HT1080 (cell line): ENCODE measurements at places on chromosomes 4 and X. TPM values are rescaled to one million over a fixed set of nuclear protein-coding genes. Genes with fewer than 3 reads are reported as not detected.

DNA sequence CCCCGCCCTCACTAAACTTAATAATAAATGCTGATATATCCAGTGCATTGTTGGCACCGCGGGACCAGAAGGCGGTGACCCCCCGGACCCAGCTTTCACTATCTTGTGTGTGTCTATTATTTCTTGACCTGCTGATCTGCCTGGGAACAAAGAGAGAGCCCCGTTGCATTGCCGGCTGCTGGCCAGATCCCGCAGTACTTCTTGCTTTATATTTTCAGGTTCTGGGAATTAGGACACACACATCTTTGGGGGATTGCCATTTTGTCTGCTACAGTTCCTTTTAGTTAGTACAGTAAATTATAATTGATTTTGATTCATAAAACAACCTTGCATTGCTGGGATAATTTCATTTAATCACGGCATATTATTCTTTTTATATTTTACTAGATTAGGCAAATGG, 2.2 kb upstream of the RTL8B start:
- no peak for DNase-seq

GRCh38 chrX:152904151-152905080, 6.5 kb downstream of the ZNF185 start:
- DNase-seq = peak; percentile 64

DNA sequence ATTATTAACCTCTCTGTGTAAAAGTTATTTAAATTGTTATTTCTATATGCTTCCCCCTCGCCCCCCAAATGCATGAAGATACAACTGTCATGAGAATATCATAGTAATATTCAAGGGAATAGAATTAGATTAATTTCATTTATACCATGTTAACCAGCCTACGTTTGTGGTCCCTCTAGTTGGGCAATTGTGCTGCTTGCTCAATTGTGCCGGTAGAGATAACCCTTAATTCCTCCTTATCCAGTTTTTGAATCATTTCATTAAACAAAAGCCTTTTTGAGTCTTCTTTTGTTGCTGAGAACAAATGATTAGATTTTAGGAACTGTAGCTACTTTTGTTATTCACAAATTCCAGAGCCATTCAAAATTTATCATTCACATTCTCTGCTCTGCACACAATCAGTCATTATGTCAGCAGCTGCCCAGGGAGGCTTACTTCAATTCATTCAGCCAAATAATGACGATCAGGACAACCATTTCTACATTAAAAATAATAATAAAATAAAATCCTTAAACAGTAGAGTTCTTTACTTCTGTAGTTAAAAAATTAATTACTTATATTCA, 98.1 kb downstream of the ADGRL3 start:
- no peak for DNase-seq

DNA sequence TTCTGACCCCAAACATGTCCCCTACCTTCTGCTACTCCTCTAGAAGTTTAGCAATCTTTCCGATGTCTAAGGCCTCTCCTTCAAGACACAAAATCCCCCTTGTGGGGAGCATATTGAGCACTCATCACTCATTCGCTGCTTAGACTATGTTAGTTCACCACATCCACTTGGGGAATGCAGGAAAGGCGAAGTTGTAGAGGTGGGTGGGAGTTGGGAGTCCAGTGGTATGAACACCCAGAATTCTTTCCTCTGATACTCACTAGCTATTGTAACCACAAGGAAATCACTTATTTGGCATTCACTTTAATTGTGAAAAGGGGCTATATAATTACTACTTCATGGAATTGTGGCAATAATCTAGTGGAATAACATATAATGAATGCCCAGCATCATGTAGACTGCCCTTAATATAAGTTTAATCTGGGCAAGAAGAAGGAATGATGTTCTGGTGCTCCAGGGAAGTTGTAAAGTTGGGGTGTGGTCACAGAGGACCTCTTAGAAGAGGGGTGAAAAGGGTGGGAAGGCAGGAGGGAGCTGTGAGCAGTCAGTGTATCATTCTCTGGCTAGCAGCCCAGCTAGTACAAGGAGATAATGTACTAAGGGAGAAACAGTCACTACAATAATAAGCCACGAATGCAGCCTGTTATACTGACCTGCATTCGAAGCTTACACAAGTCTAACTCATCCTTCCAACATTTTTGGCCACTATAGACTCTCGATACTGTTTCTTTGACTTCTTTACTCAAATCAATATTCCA, 468.2 kb upstream of the DIPK2B start:
- DNase-seq = peak; percentile 93

GRCh38 chr4:102761296-102761701, 531 bp upstream of the MANBA start:
- no peak for DNase-seq

- no peak for DNase-seq
These were observed 171.3 kb downstream of the PTTG2 start for GRCh38 chr4:38131371-38132091.

- DNase-seq = no peak
These were observed 206.3 kb downstream of the SLC4A4 start for GRCh38 chr4:71545168-71545567.

The L1CAM gene
- total RNA-seq = 2.0 and 3.0 TPM in 2 replicates

DNA sequence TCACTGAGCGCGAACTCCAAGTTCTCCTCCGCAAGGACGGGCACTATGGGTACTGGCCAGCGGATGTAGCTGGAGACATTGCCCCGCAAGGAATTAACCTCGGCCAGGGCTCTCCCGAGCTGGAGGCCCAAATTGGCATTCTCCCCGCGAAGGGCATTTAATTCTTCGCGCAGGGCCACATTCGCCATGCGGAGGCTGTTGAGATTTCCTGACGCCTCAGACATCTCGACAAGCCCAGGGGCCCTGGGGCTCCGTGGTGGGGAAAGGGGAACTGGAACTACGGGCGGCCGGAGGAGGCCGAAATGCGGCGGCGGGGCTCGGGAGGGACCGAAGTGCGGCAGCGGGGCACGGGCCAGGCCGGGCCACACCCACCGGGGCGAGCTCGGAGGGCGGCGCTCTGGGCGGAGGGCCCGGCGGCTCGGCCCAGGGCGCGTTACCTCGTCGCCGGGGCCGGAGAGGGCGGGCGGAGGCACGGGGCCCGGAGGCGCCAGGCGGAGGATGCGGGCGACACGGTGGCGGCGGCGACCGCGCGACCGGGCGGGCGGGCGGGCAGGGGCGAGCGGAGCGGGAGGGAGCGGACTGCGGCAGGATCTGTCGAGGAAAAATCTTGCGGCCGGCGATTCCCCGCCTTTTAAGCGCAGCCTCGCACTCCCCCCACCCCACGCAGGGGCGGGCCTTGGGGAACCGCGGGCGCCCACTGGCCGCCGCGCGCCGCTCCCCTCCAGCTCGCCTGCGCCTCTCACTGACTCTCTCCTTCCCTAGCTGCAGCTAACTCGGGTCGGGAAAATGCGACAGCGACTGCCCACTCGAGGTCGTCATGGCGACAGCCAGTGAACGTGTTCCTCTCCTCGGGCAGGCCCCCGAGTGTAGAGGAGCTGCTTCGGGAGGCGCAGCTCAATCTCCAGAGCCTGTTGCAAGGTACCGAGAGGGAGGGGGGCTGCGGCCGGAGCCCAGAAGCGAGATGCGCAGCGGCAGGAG, at the start of gene RTL5:
RTL5 (minus strand) TSS at position 599 of the 978 bp plus-strand sequence.
- no peak for DNase-seq

GRCh38 chr4:74258963-74259362, 49.3 kb upstream of the EPGN start:
- peak; percentile 18 for DNase-seq

The UNC5C gene
- 0.10 and 0.11 TPM in 2 replicates for total RNA-seq

GRCh38 chr4:92189146-92189545, 114.6 kb upstream of the GRID2 start:
- DNase-seq = no peak

The MAGEA12 gene
- 142 and 151 TPM in 2 replicates for total RNA-seq

The FAM9B gene
- total RNA-seq = 0.05 TPM in 1 of 2 replicates, not detected in the other

DNA sequence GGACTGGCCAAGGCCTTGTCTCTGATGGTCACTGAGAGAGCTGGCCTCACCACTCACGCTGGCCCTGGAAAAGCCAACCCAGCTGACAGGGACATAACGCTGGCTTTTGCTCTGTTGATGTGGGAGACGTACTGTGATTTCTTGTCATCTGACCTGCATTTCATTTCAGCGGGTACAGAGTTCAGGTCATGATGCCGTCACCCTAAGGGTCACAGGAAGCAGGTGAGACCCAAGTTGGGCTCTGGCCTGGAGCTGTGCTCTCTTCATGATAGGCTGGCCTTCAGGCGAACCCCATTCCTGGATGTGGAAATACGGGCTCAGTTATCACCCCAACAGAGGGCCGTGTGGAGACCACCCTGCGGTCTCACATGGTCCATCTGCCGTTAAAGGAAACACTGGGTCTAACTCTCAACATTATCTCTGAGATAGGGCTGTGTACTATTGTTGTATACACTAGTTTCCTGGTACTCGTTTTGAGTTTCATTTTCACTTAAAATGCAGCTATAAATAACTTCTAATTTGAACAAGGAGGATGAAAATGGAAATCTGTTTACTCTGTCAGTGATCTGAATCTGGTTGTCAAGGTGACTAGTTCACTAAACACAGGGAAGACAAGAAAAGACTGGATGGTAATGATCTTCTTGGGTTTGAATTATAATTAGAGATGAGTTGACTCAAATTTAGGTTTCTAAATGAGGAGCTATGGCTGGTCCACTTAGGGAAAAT, 89.1 kb downstream of the TBC1D9 start:
- DNase-seq = no peak

GRCh38 chrX:28542791-28543190, 44.5 kb upstream of the IL1RAPL1 start:
- DNase-seq = no peak

DNA sequence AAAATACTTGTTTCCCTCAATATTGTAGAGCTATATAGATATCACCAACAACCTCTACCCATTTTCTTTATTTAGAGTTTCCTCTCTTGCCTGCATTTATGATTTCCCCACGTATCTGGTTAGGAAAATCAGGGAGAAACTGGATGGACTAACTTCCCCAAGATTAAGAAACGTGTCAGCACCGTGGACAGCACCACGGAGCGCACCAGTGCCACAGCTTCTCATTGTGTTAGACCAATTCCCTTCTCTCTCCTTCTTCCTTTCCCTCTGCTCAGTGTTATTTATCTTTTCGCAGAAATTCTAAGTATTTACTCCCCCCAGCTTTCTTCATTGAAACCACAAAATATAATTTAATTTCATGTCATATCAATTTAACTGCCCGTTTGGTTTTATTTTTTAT, 568.6 kb upstream of the BOD1L1 start:
- DNase-seq = peak; percentile 48

DNA sequence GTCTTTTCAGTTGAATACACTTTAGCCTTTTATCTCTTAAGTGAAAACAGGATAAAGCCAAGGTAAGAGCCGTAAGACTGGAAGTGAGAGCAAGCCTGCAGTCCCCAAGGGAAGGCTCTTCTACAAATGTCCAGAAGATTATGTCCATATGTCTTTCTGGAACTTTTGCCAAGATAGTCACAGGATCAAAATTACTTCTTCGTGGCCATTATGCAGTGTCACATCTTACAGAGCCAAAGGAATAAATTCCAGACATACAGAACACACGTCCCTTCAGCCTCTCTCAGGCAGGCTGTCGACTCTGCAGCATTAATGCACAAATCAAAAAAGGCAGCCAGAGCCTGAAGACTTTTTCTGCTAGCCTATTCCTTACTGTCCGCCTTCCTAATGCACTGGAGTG, 10.9 kb upstream of the GATB start:
- no peak for DNase-seq

DNA sequence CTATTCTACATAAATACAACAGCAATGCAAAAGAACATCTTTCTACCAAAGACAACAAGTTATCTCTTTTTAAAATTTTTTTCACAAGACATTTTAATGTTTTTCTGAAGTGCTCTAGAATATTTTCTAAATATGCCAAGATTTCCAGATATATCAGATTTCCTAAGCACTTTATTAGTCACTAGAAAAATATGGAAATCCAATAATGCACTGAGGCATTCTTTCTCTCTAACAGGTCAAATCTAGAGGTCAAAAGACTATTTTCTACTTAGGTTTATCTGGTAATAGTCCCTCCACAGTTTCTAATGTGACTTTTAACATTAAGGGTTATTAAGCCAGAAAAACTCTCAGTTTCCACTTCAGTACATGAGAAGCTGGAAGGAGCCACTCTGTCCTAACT, 1041.2 kb upstream of the INTU start:
- DNase-seq = no peak

- DNase-seq = no peak
These were observed 647.0 kb upstream of the PCDH10 start for GRCh38 chr4:132502096-132502552.

The UGDH gene
- 23.5 and 25.1 TPM in 2 replicates for total RNA-seq

- DNase-seq = no peak
These were observed 74.2 kb upstream of the CT45A1 start for GRCh38 chrX:135639066-135639780.

DNA sequence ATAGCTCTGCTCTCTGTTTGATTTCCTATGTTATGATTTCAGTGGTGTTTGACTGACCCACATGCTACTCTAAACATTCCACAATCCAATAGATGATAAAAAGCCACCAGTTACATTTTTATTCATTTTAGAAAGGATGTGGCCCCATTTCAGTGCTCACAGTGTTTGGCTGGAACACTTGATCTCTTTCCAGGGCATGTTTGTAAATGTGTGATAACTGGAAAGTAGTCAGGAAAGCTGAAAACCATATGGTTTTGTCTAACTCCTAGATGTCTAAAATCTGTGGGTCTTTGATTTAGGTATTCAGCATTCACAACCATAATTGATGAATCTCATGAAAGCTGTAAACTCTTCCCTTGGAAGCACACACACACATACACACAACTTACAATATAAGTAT, 904.9 kb upstream of the AGA start:
- no peak for DNase-seq

DNA sequence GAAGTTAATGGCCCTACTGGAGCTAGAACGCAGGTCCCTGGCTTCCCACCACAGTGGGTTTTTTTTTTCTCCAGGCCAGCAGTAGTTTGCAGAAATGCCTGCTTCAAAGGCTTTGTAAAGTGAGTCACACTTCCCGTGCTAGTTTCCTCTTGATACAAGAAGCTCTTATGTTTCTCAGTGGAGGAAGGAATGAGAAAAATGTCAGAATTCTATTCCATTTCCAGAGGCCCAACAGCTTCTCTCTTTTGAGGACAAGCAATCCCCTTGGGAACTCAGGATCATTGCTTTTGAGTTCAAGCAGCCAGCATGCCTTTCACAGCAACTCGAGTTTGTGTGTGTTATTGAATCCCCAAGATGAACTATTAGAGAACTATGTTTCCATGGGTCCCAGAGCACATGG, 134.3 kb downstream of the GUCY2F start:
- DNase-seq = peak; percentile 76

- DNase-seq = no peak
These were observed 7.3 kb upstream of the GLOD5 start for GRCh38 chrX:48754238-48754637.

DNA sequence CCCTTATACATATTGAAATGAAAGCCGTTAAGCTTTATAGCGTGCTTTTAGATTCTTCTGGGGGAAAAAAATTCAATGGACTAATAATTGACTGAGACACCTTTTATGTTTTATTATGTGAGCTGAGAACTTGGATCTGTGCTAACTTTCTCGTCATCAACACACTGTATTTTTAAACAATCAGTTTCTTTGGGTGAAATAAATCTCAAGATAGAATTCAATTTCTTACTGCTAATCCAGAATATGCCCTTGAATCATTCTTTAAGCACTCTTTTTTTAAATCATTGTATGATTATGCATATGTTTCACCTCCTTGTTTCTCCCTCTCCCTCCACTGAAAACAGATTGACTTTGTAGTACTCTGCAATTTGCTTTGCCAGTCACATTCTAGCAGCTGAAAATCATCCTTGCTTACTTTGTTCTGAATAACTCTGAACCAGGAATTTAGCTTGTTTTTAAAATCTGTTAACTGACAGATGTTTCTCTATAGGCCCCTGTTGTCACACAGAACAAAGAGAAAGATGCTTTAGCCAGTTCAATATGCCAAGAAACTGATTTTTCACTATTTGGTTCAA, 81.5 kb downstream of the SLIT2 start:
- no peak for DNase-seq

- DNase-seq = peak; percentile 5
These were observed 79.8 kb downstream of the IQCM start for GRCh38 chr4:149735796-149736195.

The SHROOM3 gene
- total RNA-seq = 8.0 and 11.8 TPM in 2 replicates
